Activated naive CD4-positive, alpha-beta T cell treated with anti-CD3 and anti-CD28 coated beads for 36 hours (primary cell): ENCODE measurements at places on chromosomes 5 and 9. TPM values are rescaled to one million over a fixed set of nuclear protein-coding genes. Genes with fewer than 3 reads are reported as not detected.
A peak's percentile ranks its signal among the peaks of the same experiment; 100 is the strongest.

- H3K4me1 ChIP-seq: peaks cover 18% of the 10 kb centered on the region
- no peaks in the 10 kb centered on the region for H3K36me3 ChIP-seq
- no peak overlapping the region for H3K27ac ChIP-seq
- no peak overlapping the region for H3K4me3 ChIP-seq
Observed at GRCh38 chr9:112789473-112789872, 38.9 kb downstream of the SNX30 start.

DNA sequence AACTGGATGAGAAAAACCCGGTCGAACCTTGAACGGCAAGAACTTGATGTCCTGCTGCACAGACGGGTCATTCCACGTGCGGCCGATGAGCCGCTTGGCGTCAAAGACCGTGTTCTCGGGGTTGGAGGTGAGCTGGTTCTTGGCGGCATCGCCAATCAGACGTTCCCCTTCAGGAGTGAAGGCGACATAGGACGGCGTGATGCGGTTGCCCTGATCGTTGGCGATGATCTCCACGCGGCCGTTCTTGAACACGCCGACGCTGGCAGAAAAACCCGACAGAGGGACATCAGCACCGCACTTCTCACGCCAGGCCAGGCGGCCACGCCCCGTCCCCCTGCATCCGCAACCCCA, 519 bp downstream of the HSPA5 start:
- peak; percentile 56 for DNase-seq
- peaks cover 61% of the 10 kb centered on the region for H3K36me3 ChIP-seq
- H3K27me3 ChIP-seq: peaks cover 2% of the 10 kb centered on the region
- H3K27ac ChIP-seq: peak overlapping the region; percentile 99

DNA sequence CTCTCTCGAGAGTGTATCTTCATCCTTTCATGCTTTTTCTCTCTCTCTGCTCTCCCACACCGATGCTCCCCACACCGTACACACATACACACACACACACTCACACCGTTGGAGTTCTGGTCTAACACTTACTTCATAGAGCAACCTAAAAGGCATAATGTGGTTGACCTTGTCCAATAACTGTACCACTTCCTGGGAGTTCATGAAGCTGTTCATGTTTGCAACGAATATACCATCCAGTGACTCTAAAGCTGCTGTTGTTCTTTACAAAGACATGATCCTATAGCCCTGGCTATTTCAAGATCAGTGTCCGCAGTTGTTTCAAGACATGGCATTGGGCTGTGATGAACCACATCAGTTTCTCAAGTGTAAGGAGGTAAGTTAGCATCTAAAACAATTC, 10.0 kb downstream of the MEF2C start:
- no peak overlapping the region for H3K27ac ChIP-seq
- H3K4me3 ChIP-seq: no peak overlapping the region
- H3K27me3 ChIP-seq: peaks cover 15% of the 10 kb centered on the region
- no peaks in the 10 kb centered on the region for H3K36me3 ChIP-seq

The SUSD3 gene
- 68.3 TPM for total RNA-seq

GRCh38 chr9:14243514-14244042, 70.4 kb downstream of the NFIB start:
- H3K27ac ChIP-seq: no peak overlapping the region
- no peaks in the 10 kb centered on the region for H3K4me1 ChIP-seq
- H3K27me3 ChIP-seq: peaks cover 3% of the 10 kb centered on the region

GRCh38 chr5:757931-758697, 26.4 kb downstream of the ZDHHC11B start:
- peak; percentile 62 for DNase-seq
- H3K36me3 ChIP-seq: no peaks in the 10 kb centered on the region
- peaks cover 13% of the 10 kb centered on the region for H3K4me1 ChIP-seq
- H3K27ac ChIP-seq: no peak overlapping the region

GRCh38 chr9:14179449-14179848, 134.5 kb downstream of the NFIB start:
- H3K4me1 ChIP-seq: no peaks in the 10 kb centered on the region
- H3K27ac ChIP-seq: no peak overlapping the region
- H3K36me3 ChIP-seq: no peaks in the 10 kb centered on the region

GRCh38 chr5:116864157-116864837, 289.7 kb upstream of the SEMA6A start:
- no peak overlapping the region for H3K27ac ChIP-seq
- H3K4me3 ChIP-seq: no peak overlapping the region
- H3K36me3 ChIP-seq: no peaks in the 10 kb centered on the region
- H3K4me1 ChIP-seq: no peaks in the 10 kb centered on the region
- peaks cover 2% of the 10 kb centered on the region for H3K27me3 ChIP-seq

The CAVIN4 gene
- total RNA-seq: not detected

- no peak overlapping the region for H3K4me3 ChIP-seq
- H3K4me1 ChIP-seq: no peaks in the 10 kb centered on the region
- peaks cover 6% of the 10 kb centered on the region for H3K27me3 ChIP-seq
- DNase-seq: no peak
- no peak overlapping the region for H3K27ac ChIP-seq
Observed at GRCh38 chr5:144254552-144254951, 83.9 kb downstream of the KCTD16 start.

DNA sequence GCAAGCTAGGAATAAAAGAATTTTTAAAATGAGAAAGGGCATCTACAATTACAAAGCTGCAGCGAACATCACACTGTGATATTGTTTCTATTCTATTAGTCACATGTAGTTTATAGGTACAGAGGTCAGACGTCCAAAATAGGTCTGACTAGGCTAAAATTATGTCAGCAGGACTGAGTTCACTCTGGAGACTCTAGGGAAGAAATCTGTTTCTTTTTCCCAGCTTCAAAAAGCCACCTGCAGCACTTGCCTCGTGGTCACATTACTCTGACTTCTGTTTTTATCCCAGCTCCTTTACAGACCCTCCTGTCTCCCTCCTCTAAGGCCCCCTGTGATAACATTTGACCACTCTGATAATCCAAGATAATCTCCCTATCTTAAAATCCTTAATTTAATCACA, 5.1 kb upstream of the CKS2 start:
- no peak overlapping the region for H3K4me3 ChIP-seq
- no peaks in the 10 kb centered on the region for H3K27me3 ChIP-seq
- H3K36me3 ChIP-seq: peaks cover 14% of the 10 kb centered on the region

DNA sequence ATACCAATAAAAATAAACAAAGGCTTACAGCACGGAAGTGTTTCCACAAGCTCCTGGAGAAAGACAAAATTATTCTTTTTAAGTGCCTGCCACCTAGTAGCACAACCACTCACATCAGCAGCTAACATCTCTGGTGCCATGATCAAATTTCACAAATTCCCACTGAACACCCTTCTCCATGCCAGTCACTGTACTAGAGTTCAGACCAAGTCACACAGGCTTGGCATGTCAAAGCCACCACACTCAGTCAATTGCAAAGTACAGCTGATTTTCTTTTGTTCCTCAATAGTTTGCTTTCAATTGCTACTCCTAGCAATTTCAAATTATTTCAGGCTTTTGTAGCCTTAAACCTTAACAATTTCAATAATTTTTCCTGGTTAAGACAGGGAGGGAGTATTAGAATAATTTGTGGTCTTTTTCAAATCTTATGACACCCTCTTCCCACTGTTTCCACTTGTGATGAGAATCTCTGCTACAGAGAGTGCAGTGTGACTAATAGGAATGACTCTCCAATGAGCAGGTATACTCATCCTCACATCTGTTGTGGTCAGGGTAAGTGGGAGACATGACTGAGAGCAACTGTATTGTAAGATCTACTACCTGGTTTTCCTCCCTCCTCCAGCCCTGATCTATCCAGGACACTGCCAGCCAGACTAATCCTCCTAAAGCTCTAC, 46.2 kb downstream of the RNF145 start:
- peaks cover 47% of the 10 kb centered on the region for H3K4me1 ChIP-seq
- H3K36me3 ChIP-seq: peaks cover 17% of the 10 kb centered on the region
- no peak overlapping the region for H3K4me3 ChIP-seq
- H3K27ac ChIP-seq: peak overlapping the region; percentile 32
- DNase-seq: peak; percentile 41

DNA sequence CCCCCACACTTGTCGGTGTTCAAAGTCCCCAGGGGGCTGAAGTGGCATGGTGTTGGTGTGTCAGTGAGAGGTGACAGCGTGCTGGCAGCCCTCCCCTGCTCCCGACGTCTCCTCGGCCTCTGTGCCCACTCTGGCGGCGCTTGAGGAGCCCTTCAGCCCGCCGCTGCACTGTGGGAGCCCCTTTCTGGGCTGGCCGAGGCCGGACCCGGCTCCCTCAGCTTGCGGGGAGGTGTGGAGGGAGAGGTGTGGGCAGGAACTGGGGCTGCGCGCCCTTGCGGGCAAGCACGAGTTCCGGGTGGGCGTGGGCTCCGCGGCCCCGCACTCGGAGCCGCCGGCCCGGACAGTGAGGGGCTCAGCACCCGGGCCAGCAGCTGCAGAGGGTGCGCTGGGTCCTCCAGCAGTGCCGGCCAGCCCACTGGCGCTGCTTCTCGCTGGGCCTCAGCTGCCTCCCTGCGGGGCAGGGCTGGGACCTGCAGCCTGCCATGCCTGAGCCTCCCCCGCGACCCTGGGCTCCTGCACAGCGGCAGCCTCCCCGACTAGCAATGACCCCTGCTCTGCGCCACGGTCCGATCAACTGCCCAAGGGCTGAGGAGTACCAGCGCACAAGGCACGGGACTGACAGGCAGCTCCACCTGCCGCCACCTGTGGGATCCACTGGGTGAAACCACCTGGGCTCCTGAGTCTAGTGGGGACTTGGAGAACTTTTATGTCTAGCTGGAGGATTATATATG, 224.1 kb upstream of the RIOK2 start:
- no peaks in the 10 kb centered on the region for H3K36me3 ChIP-seq
- no peak for DNase-seq
- H3K27ac ChIP-seq: no peak overlapping the region
- no peaks in the 10 kb centered on the region for H3K27me3 ChIP-seq
- no peak overlapping the region for H3K4me3 ChIP-seq
- no peaks in the 10 kb centered on the region for H3K4me1 ChIP-seq

The NDUFS6 gene
- 44.6 TPM for total RNA-seq

- H3K27me3 ChIP-seq: no peaks in the 10 kb centered on the region
- H3K4me3 ChIP-seq: no peak overlapping the region
- H3K36me3 ChIP-seq: no peaks in the 10 kb centered on the region
- DNase-seq: no peak
- no peak overlapping the region for H3K27ac ChIP-seq
Observed at GRCh38 chr9:74577956-74578355, 80.8 kb downstream of the RORB start.

GRCh38 chr5:139068494-139069151, 129.5 kb downstream of the SIL1 start:
- no peak for DNase-seq
- H3K4me3 ChIP-seq: no peak overlapping the region
- H3K27me3 ChIP-seq: no peaks in the 10 kb centered on the region
- H3K4me1 ChIP-seq: peaks cover 11% of the 10 kb centered on the region

The PCDHB16 gene
- not detected for total RNA-seq

- no peaks in the 10 kb centered on the region for H3K36me3 ChIP-seq
- H3K27ac ChIP-seq: no peak overlapping the region
- no peak for DNase-seq
- H3K4me3 ChIP-seq: no peak overlapping the region
- H3K27me3 ChIP-seq: peaks cover 19% of the 10 kb centered on the region
Observed at GRCh38 chr5:66701244-66701643, 105.1 kb downstream of the MAST4 start.

The G3BP1 gene
- 241 TPM for total RNA-seq

The PCA3 gene
- total RNA-seq: not detected

The TCERG1 gene
- total RNA-seq: 131 TPM

GRCh38 chr5:179869641-179870402, 11.2 kb upstream of the MRNIP start:
- H3K27me3 ChIP-seq: no peaks in the 10 kb centered on the region
- no peak overlapping the region for H3K4me3 ChIP-seq
- no peak overlapping the region for H3K27ac ChIP-seq

GRCh38 chr9:33032292-33032691, 7.2 kb downstream of the DNAJA1 start:
- peak overlapping the region; percentile 28 for H3K27ac ChIP-seq
- H3K27me3 ChIP-seq: no peaks in the 10 kb centered on the region
- peaks cover 70% of the 10 kb centered on the region for H3K36me3 ChIP-seq
- DNase-seq: no peak
- no peak overlapping the region for H3K4me3 ChIP-seq

The CCNI2 gene
- 1.4 TPM for total RNA-seq

- H3K27me3 ChIP-seq: peaks cover 4% of the 10 kb centered on the region
- H3K4me1 ChIP-seq: no peaks in the 10 kb centered on the region
- DNase-seq: no peak
- H3K4me3 ChIP-seq: no peak overlapping the region
- no peak overlapping the region for H3K27ac ChIP-seq
Observed at GRCh38 chr5:112084149-112084548, 327.2 kb upstream of the NREP start.

GRCh38 chr9:130467316-130467715, 22.6 kb downstream of the ASS1 start:
- H3K27me3 ChIP-seq: peaks cover 22% of the 10 kb centered on the region
- no peaks in the 10 kb centered on the region for H3K36me3 ChIP-seq
- no peak overlapping the region for H3K4me3 ChIP-seq
- DNase-seq: no peak
- no peaks in the 10 kb centered on the region for H3K4me1 ChIP-seq
- H3K27ac ChIP-seq: no peak overlapping the region

GRCh38 chr5:107794741-107795140, 124.0 kb upstream of the EFNA5 start:
- H3K27ac ChIP-seq: no peak overlapping the region
- no peaks in the 10 kb centered on the region for H3K27me3 ChIP-seq
- H3K4me3 ChIP-seq: no peak overlapping the region
- peaks cover 3% of the 10 kb centered on the region for H3K4me1 ChIP-seq
- H3K36me3 ChIP-seq: no peaks in the 10 kb centered on the region

GRCh38 chr5:168334280-168334679, 42.8 kb downstream of the WWC1 start:
- H3K27me3 ChIP-seq: peaks cover 6% of the 10 kb centered on the region
- DNase-seq: no peak
- no peaks in the 10 kb centered on the region for H3K4me1 ChIP-seq

DNA sequence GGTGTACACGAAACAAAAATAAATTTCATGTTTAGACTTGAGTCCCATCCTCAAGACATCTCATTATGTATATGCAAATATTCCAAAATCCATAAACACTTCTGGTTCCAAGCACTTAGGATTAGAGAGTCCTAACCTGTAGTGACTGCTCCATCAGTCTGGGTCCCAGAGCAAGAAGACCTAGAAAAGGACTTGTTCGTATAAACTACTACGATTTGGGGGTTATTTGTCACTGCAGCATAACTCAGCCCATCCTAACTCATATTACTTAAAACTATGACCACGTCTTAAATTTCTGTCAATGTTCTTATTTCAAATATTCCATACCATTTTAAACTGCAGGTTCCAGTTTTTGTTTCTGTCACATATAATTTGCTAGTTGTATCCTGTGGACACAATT, 463.0 kb downstream of the AGTPBP1 start:
- no peak for DNase-seq
- H3K27ac ChIP-seq: no peak overlapping the region
- H3K4me3 ChIP-seq: no peak overlapping the region

The CORO2A gene
- total RNA-seq: 8.1 TPM

DNA sequence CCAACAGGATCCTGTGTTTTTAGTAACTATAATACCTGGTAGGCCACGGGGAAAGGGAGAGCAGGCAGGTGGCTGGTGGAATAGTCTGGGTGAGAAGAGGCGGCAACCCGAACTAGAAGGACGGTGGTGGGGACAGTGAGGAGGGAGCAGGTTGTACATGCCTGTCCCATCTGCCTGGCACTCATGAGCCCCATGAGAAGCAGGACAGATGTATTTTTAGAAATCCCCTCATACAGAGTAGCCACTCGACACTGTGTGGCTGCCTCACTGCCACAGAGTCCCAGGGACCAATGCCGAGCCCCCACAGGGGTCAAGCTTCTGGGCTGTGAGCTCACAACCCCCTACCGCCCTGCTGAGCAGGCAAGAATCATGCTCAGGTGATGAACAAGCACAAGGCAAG, 136.6 kb downstream of the SEC61B start:
- no peaks in the 10 kb centered on the region for H3K4me1 ChIP-seq
- H3K27me3 ChIP-seq: peaks cover 37% of the 10 kb centered on the region
- no peak overlapping the region for H3K4me3 ChIP-seq
- H3K36me3 ChIP-seq: no peaks in the 10 kb centered on the region
- H3K27ac ChIP-seq: no peak overlapping the region
- no peak for DNase-seq

The HK3 gene
- total RNA-seq: not detected
